MCF 10A (cell line): ENCODE measurements at places on chromosomes 3 and 15. TPM values are rescaled to one million over a fixed set of nuclear protein-coding genes. Genes with fewer than 3 reads are reported as not detected.

GRCh38 chr15:89167267-89168176, 53.9 kb downstream of the RLBP1 start:
- peak; percentile 83 for DNase-seq

GRCh38 chr15:66854012-66854965, 152.3 kb downstream of the SMAD6 start:
- no peak for DNase-seq

- no peak for DNase-seq
Observed at GRCh38 chr3:38581774-38582173, 67.7 kb downstream of the SCN5A start.

- peak; percentile 16 for DNase-seq
Observed at GRCh38 chr3:128804017-128804810, 75.2 kb upstream of the ACAD9 start.

DNA sequence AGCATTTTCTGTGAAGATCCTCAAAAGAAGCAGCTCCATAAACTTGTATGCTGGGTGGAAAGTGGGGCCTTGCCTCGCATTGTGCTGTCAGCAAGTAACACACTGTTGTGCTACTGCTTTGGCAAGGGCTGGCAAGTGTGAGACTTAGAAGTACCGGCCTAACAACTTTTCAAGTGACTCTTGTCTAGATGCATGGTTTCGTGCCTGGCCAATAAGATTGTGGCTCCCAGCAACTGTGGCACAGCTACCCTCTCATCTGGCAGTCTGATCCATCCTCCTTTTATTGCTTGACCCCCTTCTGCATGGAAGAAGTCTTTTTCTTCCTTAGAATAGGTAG, 79.4 kb upstream of the VEPH1 start:
- no peak for DNase-seq

- DNase-seq, result peak; percentile 50
Observed at GRCh38 chr3:18114894-18115293, 310.2 kb downstream of the SATB1 start.

- DNase-seq, result no peak
Observed at GRCh38 chr15:78033864-78034263, 43.6 kb downstream of the TBC1D2B start.

COMMD4 gene
- 43.9 and 47.3 TPM in 2 replicates for total RNA-seq

MEX3B gene
- total RNA-seq, result 4.6 and 5.3 TPM in 2 replicates

C3orf85 gene
- not detected in 2 replicates for total RNA-seq
